Activated T-cell treated with anti-CD3 and anti-CD28 coated beads, Interleukin-2, amount 50 U/mL, for 4 hours (primary cell): ENCODE measurements at places on chromosomes 6 and 20. TPM values are rescaled to one million over a fixed set of nuclear protein-coding genes. Genes with fewer than 3 reads are reported as not detected.

Gene DZANK1
- 1.3 TPM for total RNA-seq

GRCh38 chr20:4626228-4626627 lies 95.5 kb upstream of the PRND start:
- DNase-seq: no peak

- DNase-seq: no peak
These were observed 2.8 kb upstream of the CDSN start for GRCh38 chr6:31122791-31123706.

- no peak for DNase-seq
These were observed 85.1 kb upstream of the CNKSR3 start for GRCh38 chr6:154595538-154595937.

GRCh38 chr6:33837971-33838665 lies 34.3 kb upstream of the MLN start:
- DNase-seq: no peak

Gene SIRPB2
- total RNA-seq: not detected

Gene SOBP
- total RNA-seq: 2.1 TPM

Gene EFCAB8
- 0.40 TPM for total RNA-seq

DNA sequence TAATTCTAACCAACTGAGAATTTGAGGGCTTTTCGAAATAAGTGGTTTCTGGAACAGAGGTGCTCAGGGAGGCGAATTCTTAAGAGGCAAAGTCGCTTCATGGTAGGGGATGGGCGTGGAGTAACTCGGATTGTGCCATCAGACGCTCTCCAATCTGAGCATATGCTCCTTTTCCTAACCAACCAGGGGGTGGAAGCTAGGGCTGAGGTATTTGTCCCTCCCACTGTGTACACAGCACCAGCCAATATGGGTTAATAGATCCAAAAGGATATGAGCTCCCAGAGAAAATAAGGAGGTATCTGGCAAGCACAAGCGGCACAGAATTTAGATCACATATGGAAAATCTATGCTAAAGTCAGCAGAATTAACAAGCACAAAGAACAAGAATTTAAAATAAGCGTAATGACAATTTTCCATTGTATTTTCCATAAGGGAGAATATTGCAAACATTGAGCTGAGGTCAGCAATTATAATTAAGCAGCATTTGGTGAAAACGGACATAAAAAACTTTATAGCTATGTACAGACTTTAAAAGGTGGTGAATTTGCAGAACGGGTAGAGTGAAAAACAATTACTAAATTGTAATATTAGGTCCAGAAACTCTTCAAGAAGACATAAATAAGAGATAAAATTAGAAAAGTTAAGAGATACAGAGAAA lies 55.0 kb upstream of the PHACTR1 start:
- no peak for DNase-seq

Gene MOXD1
- not detected for total RNA-seq

Gene CHMP4B
- 80.0 TPM for total RNA-seq

- no peak for DNase-seq
These were observed 458.4 kb upstream of the BTBD3 start for GRCh38 chr20:11459090-11459890.

- no peak for DNase-seq
These were observed 24.6 kb upstream of the SERPINB1 start for GRCh38 chr6:2866171-2866846.

Gene NELFCD
- 119 TPM for total RNA-seq

Gene KCNK16
- total RNA-seq: not detected

DNA sequence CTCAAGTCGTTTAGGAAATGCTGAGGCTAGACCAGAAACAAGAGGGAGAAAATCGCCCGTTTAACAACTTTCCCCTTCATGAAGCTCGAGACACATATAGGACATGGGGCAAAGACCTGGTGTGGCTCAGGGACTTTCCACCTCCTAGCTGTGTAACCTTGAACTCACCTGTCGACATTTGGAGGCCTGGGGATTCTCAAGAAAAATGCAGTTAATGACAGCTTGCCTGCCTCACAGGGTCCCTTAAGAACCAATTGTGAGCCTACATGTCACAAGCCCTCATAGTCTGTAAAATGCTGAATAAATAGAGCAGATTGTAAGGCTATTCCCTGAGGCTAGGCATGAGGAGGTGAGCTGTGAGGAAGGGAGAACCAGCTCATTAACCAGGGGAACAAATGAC lies 35.1 kb downstream of the MGME1 start:
- no peak for DNase-seq

DNA sequence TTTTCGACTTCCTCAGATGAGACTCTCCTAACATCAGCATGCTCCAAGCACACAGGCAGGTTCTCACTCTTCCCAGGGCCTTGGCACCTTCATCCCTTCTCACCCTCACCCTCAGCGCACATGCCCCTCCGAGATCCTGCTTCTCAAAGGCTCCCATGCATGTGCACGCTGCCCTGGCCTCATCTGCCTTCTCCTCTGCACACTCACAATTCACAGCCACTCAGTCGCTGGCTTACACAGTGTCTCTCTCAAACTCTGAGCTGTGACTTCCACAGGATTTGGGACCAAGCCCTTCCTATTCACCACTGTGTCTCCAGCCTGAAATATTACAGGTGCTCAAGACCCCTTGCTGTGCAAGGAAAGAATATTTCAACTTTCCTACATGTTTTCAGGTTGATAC lies 30.3 kb downstream of the WDR27 start:
- DNase-seq: no peak

Gene MYBL2
- total RNA-seq: 19.8 TPM

DNA sequence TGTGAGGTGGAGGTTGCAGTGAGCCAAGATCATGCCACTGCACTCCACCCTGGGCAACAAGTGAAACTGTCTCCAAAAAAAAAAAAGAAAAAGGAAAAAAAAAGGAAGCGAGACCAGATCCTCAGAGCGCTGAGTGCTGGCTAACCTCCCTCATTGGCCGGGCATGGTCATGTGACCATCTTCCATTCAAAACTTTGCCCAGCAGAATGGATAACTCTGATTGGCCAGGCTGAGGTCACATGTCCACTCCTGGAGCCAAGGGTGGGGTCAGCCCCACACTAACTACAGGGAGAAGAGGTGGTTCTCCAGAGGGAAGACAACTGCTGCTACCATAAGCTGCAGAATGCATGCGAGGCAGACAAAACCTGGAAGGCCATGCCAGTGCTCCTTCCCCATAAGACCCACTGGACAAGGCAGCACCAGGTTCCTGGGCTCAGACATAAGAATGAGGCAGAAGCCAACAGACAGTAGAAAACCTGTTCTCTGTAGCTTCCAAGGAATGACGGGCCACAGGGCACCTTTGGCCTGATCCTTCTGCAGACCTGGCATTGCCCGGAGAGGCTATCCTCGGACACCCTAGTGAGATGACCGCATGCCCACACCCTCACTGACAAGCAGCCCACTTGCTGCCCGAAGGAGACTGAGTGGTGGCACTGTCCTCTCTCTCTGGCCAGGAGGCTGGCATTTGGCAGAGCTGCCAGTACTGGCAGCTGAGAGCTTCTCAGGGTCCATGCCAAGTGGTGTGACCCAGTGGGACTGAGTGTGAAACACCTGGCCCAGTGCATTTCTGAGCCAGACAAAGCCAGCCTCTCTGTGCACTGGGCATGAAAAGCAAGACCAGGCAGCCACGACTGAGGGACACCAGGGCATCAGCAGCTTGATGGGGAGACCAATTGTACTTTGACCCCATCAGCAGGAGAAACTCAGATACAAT lies 311.9 kb upstream of the SULF2 start:
- no peak for DNase-seq

Gene HLA-DRB1
- 11.3 TPM for total RNA-seq

Gene ENPP5
- not detected for total RNA-seq

GRCh38 chr20:35619196-35620095 lies 3.8 kb downstream of the SPAG4 start:
- peak; percentile 69 for DNase-seq

Gene HLA-A
- total RNA-seq: 1,247 TPM

DNA sequence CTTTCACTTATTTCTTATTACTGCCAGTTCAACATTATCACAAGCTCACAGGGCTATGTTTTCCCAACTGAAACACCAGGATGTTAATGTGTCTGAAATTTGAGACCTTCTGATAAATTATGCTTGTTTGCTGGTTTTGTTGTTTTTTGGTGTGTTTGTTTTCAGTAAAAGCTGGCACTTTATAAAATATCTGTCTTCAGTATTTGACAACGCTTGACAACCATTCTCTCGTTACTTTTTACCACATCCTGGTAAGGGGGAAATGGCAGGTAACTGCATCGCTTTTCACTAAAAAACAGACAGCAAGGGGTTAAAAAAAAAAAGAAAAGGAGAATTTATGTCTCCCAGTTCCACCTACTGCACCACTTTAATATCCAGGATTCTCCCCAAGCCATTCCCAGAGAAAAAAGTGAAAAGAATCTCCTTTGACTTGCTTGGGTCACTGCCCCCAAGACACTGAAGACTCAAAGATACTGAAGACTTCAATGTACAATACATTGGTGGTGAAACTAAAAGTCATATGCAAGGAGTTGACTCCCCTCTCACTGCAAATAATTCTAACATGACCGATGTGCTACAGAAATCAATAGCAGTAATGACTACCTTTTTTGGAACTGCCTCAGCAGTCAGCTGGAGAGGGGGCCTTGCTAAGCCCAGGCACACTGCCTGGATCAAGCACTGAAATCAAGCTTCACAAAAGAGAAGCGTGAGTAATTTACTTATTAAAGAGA lies 88.9 kb downstream of the HIVEP2 start:
- no peak for DNase-seq
